NK-92 treated with Interleukin-12 subunit alpha and Interleukin-12 subunit beta, amount 100 ng/mL, for 24 hours (cell line): ENCODE measurements at places on chromosomes 3 and 15.
A peak's percentile ranks its signal among the peaks of the same experiment; 100 is the strongest.

GRCh38 chr15:93829115-93829870, 402.1 kb upstream of the MCTP2 start:
- peak; percentile 49 for DNase-seq

DNA sequence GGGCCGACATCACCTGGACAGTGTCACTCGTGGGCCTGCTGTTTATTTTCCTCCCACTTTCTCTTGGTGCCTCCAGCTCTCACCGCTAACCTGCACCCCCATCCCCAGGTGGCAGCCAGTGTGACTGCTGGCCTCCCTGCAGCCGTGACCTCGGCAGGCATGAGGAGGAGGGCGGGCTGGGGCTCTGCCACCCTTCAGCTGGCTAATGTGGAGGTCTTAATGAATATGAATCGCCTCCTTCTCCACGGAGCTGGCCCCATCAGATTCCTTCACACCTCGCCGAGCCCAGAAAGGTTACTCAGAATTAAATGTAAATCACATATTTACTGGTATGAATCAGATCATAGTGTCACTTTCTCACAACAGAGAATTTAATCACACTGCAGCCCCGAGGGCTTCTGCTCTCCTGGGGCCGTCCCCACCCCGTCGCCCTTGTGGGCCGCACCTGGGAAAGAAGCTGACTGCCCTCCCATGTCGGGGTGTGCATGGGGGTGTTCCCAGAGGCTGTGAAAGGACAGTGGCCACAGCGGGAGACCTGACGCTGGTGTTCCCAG, 171.1 kb upstream of the TLE3 start:
- no peak for DNase-seq

DNA sequence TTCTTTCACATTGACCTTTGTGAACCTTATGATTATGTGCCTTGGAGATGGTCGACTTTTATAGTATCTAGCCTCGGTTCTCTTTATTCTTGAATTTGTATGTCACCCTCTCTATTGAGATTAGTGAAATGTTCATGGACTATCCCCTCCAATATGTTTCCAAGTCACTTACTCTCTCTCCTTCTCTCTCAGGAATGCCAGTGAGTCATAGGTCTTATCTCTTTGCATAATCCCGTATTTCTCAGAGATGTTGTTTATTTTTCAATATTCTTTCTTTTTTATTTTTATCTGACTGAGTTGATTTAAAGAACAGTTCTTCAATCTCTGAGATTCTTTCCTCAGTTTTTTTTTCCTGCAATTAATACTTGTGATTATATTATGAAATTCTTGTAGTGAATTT, 411.6 kb upstream of the CADM2 start:
- no peak for DNase-seq

GRCh38 chr3:42814914-42815507, 5.8 kb downstream of the ACKR2 start:
- DNase-seq, result no peak

DNA sequence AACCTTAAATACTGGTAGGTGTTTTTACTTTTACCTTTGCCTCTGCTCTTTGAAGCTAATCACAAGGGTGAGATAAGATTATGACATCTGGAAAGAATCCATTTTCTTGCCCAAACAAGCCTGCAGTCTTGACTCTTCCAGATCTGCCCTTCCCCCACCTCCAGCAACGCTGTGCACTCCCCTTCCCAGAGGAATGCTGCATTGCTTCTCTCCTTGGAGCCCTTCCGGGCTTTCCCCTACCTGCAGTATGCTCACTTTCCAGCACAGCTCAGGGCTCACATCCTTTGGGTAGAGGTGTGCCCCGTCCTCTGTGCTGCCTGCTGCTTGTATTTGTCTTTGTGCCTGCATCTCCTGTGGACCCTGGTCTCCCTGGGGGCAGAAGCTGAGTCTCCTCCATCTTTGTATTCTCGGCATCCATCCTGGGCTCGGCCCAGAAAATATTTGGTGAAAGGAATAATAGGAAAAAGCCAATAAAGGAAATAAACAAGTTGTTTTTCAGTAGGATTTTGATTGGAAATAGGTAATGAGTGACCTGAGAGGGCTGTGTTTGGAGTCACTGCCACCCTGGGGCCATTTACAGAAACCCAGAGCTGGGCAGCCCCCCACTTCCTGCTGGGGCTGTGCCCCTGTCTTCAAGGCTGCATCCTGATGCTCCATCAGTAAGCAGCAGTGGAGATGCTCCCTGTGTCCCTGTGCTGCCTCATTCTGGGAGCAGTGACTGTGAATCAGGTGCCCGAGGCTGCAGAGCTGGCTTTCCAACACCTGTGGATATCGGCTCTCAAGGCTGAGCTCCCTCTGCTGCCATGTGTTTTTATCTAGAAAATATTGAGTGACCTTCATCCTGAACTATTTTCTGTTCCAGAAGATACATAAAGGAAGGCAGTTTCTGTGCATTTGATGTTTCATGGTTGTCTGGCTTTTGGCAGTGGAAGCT, 117.5 kb downstream of the EEFSEC start:
- no peak for DNase-seq

GRCh38 chr3:133474817-133475216, 75.0 kb downstream of the BFSP2 start:
- no peak for DNase-seq

- no peak for DNase-seq
Observed at GRCh38 chr3:45826321-45826720, 15.6 kb downstream of the LZTFL1 start.

DNA sequence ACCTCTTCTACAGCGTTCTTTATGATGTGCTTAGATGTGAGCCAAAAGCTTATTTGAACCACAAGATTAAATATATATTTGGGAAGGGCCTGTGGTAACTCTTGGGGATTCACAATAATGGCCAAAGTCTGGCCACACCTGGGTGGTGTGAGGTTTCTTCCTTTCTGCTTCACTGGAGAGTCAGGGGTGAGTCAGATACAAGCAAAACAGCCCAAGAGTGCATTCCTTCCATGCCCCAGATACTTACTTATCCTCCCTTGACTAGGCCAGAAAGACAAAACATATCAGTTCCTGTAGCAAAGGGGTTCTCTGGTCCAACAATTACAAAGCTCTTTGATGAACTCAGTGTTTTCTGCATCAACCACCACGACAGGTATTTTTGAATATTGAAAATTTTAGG, 941 bp downstream of the ZBED2 start:
- no peak for DNase-seq

GRCh38 chr3:176994891-176995781, 202.1 kb downstream of the TBL1XR1 start:
- no peak for DNase-seq

GRCh38 chr3:165440380-165440779, 244.2 kb upstream of the SLITRK3 start:
- DNase-seq, result no peak

DNA sequence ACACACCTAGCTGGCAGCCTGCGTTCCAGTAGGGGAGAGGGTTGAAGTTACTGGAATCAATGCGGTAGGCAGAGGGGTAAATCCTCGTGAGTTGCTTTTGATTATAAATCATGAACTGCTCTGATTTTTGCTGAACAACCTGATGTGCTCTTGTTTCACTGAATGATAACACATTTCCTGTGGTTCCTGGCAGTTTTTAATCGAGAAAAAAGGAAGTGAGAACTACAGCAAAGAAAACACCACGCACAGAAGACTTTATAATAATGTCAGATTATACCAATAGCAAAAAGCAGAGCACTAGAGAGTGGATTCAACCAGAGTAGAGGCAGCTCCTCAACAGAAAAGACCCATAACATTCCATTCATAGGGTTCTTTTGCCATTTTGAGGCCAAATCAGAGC, 200.8 kb upstream of the STRIT1 start:
- no peak for DNase-seq

DNA sequence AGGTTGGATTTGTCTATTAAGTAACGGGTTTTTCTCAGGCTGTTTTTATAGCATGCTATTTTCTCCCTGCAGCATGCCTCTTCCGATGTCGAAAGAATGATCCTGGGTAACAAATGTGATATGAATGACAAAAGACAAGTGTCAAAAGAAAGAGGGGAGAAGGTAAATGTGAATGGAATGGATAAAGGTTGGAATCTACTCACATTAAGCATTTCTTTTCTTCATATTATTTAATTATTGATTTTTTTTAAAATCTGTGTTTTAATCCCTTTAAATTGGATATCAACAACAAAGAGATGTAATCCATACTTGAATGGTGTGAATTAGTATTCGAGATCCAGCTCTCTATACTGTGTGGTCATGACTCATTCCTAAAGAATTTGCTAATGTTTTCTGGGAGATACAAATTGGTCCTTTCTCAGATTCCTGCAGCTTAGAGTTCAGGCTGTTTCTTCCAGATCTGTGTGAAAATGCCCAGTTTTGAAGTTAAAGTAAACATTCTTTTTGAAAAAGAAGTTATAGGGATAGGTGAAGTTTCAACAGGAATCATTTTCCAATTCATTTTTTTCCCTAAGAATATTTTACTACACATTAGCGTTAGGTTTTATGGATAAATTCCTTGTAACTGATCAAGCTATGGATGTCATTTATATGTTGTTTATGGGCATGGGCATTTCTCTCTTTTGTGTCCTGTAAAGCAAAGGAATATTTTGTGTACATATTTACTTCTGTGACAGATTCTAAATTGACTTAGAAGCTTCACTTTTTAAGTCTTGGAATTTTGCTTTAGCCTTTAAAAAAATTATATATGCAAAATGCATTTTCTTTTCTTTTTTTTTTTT, 20.8 kb upstream of the APH1B start:
- DNase-seq, result no peak

DNA sequence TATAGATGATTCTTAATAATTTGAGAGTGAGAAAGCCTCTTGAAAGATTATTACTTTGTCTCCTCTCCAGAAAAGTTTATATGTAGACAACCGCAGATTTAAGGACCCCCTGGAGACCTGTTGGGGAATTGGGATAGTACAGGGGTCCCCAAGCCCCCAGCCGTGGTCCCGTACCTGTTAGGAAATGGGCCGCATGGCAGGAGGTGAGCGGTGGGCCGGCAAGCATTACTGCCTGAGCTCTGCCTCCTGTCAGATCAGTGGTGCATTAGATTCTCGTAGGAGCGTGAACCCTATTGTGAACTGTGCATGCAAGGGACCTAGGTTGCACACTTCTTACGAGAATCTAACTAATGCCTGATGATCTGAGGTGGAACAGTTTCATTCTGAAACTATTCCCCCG, 78.3 kb downstream of the PFN2 start:
- DNase-seq, result no peak

- no peak for DNase-seq
Observed at GRCh38 chr3:112610121-112610520, 30.8 kb downstream of the CCDC80 start.

DNA sequence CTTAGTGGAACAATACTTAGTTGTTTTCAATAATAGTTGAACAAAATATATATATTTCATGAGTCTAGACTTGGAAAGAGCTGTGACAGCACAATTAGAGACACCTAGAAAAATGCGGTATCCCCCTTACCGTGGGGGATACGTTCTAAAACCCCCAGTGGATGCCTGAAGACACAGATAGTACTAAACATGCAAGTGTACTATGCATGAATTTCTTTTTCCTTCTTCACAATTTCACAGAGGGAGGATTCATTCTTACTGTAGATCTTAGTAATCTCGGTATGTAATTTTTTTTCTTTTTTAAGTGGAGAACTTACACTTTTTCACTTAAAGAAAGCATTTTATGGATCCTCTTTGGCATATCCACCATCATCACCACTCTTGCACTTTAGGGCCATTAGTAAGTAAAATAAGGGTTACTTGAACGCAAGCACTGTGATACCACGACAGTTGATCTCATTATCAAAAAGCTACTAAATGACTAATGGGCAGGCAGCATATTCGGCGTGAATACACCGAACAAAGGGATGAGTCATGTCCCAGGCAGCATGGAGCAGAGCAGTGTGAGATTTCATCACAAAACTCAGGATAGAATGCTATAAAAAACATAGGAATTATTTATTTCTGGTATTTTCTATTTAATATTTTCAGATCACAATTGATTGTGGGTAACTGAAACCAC, 72.3 kb upstream of the ZNF280D start:
- DNase-seq, result no peak

GRCh38 chr3:76049776-76050175, 264.4 kb upstream of the ZNF717 start:
- DNase-seq, result no peak

- DNase-seq, result no peak
Observed at GRCh38 chr15:90294159-90294558, 28.7 kb downstream of the NGRN start.

DNA sequence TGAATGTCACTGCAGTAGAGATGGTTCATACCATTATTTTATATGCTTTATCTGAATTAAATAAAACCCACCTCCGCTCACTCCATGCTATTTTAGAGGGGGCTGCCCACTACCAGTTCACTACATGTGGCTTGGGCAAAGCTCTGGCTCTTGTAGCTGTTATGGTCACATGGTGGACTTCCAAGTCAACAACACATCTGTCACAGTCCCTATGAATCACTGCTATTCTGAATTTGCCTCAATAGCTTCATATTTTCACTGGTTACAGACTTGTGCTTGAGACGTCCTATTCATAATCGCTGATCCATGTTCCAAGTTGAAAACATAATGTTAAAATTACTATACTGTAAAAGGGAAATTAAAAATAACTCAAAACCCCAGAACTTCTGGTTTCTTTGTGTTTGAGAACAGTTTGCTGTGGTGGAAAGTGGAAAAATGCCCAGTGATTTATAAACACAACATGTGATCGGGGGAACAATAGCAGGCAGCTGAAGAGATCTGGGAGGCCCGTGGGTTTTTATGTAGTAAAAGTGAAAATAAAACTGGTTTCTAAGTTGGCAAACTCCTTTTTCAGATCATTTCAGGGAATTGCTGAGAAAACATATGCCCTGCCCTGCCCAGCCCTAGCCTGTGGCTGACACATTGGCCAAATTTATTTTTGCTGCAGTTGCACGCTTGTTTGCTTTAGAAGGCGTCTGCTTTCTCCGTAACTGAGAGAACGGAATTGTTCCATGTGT, 128.8 kb upstream of the PRR23C start:
- DNase-seq, result no peak

DNA sequence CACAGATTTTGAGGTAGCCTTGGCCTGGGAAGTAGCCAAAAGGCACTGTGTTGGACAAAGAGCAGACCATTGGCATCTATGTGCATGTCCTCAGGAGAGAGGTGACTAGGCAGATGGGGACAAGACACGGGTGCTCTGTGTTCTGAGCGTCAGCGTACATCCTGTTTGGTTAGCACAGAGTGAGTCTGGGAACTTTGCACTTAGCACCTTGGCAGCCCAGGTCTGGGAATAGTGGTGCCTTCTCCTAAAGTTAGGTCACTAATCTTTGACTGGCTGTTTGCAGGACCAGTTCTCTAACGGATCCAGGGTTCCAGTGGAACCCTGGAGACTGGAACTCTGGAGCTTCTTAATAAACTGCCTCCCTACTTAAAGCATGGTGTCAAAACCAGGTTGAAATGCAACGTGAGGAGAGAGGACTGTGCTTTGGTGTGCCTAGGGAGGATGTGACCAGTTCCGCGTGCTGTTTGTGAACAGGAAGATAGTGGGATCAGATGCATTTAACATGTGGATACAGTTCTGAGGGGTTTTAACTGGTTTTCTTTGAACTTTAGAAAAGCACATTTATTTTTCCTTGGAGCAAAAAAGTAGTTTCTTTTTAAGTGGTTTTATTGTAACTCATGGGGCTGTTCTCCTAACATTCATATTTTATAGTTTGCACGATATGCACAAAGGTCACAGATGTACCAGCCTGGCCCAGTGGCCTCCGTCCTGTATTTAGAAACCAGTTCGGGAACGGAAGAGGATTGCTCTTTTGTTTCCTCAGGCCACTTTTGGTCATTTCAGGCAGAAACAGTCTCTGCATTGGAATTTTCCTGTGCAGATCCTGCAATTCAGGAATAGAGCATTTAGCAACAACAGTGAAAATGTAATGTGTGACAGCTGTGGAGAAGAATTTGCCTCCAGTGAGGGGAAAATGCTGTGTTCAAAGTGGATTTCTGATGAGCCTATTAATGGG, 48.8 kb downstream of the ABHD2 start:
- DNase-seq, result no peak

GRCh38 chr3:99012051-99012450, 110.6 kb upstream of the DCBLD2 start:
- no peak for DNase-seq
